Stimulated activated CD4-positive, alpha-beta T cell treated with anti-CD3 and anti-CD28 coated beads, Interleukin-15, amount 100 ng/mL, for 24 hours (primary cell): ENCODE measurements at places on chromosomes 4 and X.

DNA sequence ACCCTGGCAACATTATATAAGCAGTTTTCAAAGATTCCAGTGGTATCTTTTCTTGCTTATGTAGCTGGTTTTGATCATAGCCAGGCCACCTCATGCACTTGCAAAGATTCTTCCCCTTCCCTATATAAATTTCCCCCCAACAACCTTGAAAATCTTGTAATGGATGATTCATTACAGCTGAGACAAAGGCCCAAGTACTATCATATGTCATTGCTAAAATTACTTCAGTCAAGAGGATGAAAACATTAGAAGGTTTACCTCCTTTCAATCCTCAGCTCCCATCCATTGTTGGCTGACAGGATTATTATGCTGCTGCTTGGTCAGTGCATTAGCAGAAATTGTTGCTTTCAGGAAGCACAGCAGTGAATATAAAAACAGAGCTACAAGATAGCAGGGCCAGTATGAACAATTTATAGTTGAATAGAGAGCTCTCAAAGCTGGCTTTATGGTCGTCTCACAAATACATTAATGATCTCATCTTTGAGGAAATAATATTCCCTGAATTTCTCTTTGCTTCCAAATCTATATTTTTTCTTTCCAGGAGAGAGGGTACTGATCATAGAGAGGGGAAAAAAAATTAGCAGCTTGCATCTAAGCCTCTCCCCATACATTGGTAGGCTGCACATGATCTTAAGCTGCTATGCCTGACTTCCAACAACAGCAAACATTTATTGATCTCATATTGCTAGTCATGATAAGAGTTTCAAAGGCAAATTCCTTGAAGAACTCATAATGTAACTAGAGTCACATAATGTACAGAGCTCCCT is 7.7 kb upstream of the ARHGEF38 start:
- DNase-seq: no peak

- DNase-seq: no peak
These were observed 29.5 kb upstream of the FGFR3 start for GRCh38 chr4:1763550-1764080.

- no peak for DNase-seq
These were observed 113.1 kb downstream of the DCTD start for GRCh38 chr4:182804131-182804530.

GRCh38 chrX:120512627-120513026 is 43.5 kb upstream of the LAMP2 start:
- DNase-seq: no peak

DNA sequence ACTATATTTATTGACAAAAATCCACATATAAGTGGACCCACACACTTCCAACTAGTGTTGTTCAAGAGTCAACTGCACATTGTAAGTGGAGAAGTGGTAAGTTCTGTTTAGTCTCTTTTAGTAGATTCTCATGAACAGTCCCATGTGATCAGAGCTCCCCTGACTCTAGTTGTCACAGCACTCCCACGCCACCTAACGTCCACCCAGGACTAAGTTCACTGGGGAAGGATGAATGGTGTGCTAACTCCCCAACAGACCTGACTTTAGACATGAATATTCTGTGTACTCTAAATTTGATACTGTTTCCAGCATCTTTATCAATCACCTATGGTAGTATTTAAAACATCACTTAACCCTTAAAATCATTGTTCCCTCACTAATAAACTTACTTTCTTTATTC is 59.8 kb downstream of the PACRGL start:
- DNase-seq: no peak

- no peak for DNase-seq
These were observed 24.2 kb upstream of the EXOC1L start for GRCh38 chr4:55795341-55795740.

DNA sequence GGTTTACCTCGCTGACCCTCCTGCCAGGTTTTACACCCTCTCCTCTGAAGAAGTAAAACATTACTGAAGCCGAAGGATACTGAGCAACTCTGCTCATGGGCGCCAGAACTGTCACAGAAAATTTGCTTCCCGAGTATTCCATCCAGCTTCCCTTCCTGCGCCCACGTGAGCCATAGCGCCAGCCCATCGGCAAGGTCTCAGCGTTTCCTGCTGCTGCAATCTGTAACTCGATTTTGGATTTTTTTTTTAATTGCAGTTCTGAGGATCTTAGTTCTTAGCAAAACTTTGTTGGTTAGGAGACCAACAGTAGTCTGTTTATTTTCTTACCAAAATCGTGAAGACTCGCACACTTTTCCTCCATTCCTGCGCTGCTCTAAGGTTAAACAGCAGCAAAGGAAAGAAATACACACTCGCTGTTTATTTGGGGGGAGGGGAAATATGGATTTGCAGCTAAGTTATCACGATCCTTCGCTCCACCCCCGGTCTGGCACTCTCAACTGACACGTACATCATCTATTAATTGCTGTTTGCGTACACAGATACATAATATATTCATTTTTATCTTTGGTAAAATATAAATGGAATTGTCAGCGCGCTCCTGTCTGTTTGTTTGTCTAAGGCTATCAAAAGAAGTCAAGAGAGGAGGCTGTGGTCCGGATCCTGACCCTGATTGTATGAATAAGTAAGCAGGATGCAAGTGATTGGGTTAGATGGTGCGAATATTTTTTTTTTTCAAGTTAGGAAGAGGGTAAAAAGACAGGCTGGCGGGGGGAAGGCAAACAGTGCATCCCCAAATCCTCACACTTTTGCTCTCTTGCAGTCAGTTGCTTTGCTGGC is at the start of gene TLL1:
Gene TLL1 (plus strand): TSS at position 777 of the 837 bp plus-strand sequence. CDS start 668 bp downstream, outside the sequence.
- no peak for DNase-seq

- DNase-seq: no peak
These were observed 56.1 kb downstream of the CCKAR start for GRCh38 chr4:26434030-26434639.

- DNase-seq: no peak
These were observed 20.1 kb downstream of the ACSL1 start for GRCh38 chr4:184805462-184806228.
